Liver (tissue), 10 donors: ENCODE measurements at places on chromosomes 11 and 22. TPM values are rescaled to one million over a fixed set of nuclear protein-coding genes. Genes with fewer than 3 reads are reported as not detected.

DNA sequence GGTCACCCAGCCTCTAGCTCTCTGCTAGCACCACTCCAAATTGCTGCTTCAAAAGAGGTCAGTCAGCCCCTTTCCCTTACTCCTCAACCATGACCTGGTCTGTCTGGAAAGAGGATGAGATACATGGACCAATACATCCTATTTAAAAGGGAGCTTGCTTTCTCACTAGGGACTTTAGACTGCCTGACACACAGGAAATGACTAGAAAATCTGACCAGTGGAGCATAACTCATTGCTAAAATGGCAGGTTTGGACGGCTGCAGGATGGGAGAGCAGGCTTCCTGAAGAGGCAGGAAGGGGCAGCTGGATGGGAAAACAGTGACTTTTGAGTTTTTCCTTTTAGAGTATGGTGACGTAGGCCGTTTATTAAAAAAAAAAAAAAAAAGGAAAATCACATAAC lies 25.3 kb downstream of the STIM1 start:
- DNase-seq: no peak

DNA sequence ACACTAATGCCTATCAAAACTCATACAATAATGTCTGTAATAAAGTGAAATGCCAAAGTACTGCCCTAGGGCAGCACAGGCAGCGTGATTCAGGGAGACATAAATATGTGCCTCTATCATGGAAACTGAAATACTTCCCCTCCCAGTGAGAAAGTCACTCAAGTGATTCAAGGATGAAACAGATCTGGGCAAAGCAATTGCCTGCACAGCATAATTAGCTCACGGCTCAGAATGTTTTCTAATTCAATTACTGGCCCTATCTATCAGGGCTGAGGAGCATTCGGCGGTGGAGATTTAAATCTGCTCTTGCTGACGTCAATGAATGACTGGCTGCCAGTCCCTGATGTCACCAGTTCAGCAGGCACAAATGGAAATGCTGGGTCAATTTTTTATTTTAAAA lies 27.7 kb upstream of the PPP2R1B start:
- DNase-seq: no peak

- no peak for DNase-seq
Observed at GRCh38 chr11:117808784-117809183, 11.8 kb upstream of the DSCAML1 start.

GRCh38 chr22:34105461-34106062 lies 185.3 kb upstream of the LARGE1 start:
- peak; percentile 70 for DNase-seq

- DNase-seq: no peak
Observed at GRCh38 chr22:23126165-23127054, 15.4 kb downstream of the RSPH14 start.

- DNase-seq: no peak
Observed at GRCh38 chr22:22061085-22062077, 78.8 kb upstream of the TOP3B start.

GRCh38 chr22:40294696-40295095 lies 51.6 kb upstream of the ADSL start:
- no peak for DNase-seq

DNA sequence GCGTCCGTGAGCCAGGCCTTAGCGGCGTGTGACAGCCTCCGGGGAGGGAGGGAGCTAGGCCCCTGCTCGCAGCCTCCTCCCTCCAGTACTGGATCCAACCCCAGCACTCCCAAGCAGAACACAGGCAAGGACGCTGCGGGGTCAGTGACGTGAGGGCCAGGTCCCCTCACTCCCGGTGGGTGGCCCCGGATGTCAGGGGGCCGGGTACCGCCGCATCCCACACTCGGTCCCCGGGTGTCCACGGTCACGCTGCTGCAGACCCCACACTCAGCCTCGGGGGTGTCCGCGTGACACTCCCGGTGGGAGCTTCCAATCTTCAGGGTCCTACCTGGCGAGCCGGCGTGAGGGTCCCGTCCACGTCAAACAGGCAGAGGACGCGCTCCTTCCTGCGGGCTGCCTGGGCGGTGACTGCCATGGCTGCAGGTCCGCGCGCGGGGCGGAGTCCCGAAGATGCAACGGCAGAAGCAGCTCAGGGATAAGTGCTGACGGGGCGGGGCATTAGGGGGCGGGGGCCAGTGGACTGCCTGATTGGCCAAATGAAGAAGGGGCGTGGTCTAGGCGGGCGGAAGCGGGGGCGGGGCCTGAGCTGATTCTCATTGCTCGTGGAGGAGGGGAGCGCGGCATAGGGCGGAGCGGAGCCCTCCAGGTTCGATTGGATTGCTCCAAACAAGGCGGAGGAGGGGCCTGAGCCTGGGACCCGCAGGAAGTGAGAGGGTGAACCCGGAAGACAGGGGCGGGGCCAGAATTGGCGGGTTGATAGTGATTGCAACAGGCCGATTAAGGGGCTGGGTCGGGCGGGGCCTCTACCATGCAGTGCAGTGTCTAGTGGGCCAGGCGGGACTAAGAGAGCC lies at the start of gene PMM1:
PMM1 (minus strand) TSS at position 450 of the 851 bp plus-strand sequence; CDS start at position 415, 35 bp downstream.
- peak; percentile 100 for DNase-seq

DNA sequence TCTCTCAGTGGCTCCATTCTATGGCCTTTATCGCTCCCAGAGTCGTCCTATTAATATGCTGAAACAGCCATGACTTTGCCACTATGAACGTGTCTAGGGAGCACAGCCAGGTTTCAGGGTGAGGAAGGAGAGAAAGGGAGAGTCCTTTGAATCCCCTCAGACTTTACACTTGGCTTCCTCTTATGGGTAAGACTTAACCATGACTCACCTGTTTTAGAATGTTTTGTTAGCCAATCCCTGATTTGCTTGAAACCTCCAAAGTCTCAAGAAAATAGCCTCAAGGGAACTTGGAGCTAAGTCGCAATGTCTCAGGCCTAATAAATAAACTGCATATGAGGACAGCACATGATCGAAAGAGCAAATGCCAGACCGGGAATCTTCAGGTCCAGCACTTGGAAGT lies 131.2 kb upstream of the RCN1 start:
- no peak for DNase-seq

- no peak for DNase-seq
Observed at GRCh38 chr22:48306284-48306683, 1521.4 kb downstream of the BRD1 start.

DNA sequence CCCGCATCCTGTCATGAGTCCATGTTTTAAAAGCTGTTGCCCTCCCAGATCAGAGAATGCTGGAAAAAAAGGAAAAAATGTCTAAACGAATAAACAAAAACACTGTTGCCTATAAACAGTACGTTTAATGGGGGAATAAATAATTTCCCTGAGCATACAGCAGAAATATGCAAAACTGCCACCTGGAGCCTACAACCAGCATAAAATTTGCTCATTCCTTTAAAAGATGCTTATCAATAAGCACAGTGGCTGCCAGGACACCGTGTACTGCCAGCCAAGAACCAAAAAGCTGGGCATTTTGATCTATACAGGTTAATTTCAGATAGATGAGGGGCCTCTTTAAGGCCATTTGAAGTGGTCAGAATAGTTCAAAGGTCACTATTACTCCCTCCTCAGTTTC lies 5.7 kb upstream of the CPT1A start:
- DNase-seq: no peak

DNA sequence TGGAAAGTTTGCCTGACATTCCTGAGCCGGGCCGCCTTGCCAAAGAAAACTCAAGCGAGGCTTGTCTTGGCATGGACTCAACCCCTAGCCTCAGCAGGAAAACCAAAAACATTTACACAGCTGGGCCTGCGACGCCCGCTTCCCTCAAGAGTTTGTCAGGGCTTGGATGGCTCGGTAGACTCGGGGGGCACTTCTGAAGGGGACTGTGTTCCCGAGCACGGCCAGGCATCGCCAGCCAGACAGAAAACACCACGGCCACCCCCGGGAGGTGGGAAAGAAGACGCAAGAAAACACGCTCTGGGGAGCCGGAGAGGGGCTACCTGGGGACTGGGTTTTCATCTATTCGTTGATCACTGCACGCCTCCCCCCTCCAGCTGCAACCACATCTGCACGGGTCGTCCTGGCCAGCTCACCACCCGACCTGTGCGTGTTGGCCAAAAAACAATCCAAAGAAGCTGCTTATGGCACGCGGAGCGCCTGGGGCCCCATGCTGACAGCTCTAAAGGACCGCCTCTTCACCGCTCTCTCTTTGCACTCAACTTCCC lies 380.7 kb downstream of the MN1 start:
- DNase-seq: no peak

GRCh38 chr11:43697679-43698078 lies 17.1 kb downstream of the HSD17B12 start:
- DNase-seq: no peak

DNA sequence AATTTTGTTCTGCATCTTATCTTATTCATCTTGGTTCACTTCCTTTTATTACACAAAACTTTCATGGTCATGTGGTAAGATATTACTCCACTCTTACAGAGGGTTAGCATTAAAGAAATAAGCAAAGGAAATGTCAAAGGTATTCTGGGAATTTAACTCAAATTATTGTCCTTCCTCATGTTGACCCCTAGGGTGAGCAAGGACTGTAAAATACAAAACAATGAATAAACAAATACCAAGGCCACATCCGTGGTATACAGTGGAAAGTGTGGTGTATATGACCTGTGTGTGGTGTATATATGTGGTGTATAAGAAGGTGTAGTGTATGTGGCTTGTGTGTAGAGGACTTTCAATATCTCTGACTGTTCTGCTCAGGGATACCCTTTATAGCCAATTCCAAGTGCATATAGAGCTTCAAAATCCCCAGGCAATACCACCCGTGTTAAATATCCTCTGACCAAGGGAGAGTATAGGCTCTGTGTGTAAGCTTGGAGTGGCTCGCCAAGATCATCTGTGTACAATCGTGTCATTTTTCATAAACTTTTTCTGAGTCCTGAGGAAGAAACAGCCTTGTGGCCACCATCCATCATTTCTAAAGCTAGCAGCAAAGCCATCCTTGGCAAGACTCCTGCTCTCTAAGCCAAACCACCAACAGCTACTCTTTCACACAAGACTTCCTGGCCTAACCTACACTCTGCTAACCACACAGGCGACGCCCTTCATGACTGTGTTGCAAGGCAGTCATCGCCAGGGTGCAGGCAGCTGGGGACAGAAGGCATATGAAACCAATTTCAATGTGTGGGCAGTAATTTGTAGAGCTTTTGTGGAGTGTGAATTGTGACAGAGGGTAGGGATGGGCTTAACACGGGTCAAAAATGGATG lies 548.0 kb downstream of the ETS1 start:
- no peak for DNase-seq

DNA sequence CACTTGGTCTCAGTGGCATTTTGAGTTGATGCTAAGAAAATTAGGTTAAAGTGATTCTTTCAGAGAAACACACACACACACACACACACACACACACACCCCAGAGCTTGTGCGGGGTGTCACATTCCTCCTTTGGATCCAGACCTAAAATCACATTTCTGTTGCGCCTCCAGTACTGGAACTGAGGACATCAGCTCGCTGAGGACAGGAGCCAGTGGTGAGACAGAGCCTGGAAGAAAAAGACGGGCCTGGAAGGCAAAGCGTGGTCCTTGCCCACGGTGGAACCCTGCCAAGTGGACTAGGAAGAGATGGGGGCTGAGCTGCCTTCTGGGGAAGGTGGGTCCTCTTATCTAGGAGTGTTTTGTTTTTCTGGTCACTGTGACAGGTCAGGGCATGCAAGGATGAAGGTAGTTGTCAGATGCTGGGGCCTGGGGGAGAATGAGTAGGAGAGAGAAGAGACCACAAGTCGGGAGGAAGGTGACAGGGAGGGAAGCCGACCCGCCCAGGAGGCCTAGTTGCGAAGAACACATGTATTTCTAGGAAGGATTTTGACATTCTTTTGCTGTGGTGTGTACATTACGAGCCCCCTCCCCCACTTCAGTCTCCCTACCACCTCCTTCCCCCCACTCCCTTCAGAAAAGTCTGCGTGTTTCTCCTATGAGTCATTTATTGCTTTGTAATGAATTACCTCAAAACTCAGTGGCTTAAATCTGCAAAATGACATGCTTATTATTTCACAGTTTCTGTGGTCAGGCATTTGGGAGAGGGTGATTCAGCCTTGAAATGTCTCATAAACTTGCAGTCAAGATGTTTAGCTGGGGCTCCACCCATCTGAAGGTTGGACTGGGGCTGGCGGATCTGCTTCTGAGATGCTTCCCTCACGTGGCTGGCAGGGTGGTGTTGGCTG lies 4.8 kb upstream of the ELFN2 start:
- no peak for DNase-seq

- no peak for DNase-seq
Observed at GRCh38 chr11:62487738-62488551, 58.7 kb downstream of the AHNAK start.

- DNase-seq: no peak
Observed at GRCh38 chr11:94809251-94809650, 41.1 kb downstream of the AMOTL1 start.

DNA sequence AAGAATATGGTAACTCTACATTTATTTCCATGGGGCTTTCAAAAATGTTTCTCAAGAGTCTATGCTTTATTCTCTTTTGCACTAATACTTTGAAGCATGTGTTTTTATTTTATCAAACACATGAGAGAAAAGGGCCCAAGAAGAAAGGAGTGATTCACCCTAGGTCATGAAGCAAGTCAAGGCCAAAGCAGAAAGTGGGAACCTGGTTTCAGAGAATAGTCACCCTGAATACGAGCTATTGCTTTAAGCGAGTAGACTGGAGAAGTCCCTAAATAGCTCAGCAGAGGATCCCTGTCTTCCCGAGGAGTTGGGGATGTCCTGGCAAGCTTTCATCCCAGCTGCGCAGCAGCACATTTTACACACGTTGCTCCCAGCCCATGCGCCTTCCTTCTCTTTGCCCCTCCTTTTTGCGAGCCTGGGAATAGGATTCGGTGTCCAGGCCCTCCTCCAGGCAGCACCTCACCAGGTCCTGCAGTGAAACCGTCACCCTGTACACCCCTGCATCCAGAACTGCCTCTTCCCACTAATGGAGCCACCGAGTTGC lies 19.1 kb downstream of the MPEG1 start:
- no peak for DNase-seq

GRCh38 chr11:120186774-120187591 lies 23.8 kb upstream of the OAF start:
- no peak for DNase-seq

GRCh38 chr11:76793391-76794291 lies 10.5 kb downstream of the TSKU start:
- no peak for DNase-seq

- DNase-seq: no peak
Observed at GRCh38 chr11:123239191-123240150, 44.4 kb upstream of the CLMP start.

- no peak for DNase-seq
Observed at GRCh38 chr11:643366-643765, 6.3 kb downstream of the DRD4 start.

- DNase-seq: no peak
Observed at GRCh38 chr11:107549253-107549953, 16.1 kb downstream of the ALKBH8 start.

The TPH1 gene
- 0.19 TPM for total RNA-seq

The PNPLA5 gene
- total RNA-seq: not detected

The OR51I1 gene
- 0.23 TPM for total RNA-seq

The OR5A1 gene
- total RNA-seq: not detected

The TALDO1 gene
- 181 TPM for total RNA-seq

The TMPRSS4 gene
- total RNA-seq: 0.33 TPM

The UPK3A gene
- not detected for total RNA-seq

The OOSP1 gene
- not detected for total RNA-seq

The HPX gene
- total RNA-seq: 2,251 TPM

The SLC17A6 gene
- total RNA-seq: not detected

The MYOD1 gene
- total RNA-seq: not detected
